ENCODE measurements at places on chromosomes 6 and 20. TPM values are rescaled to one million over a fixed set of nuclear protein-coding genes. Genes with fewer than 3 reads are reported as not detected.

Gene RSPH9
- polyA plus RNA-seq = 2.1 TPM

Gene MRPL2
- 38.4 TPM for polyA plus RNA-seq

Gene TMEM217
- polyA plus RNA-seq = 1.3 TPM

Gene HTR1E
- polyA plus RNA-seq = 0.73 TPM

Gene GCLC
- polyA plus RNA-seq = 24.7 TPM

Gene BCL2L1
- 73.3 TPM for polyA plus RNA-seq

Gene SLC22A7
- 0.56 TPM for polyA plus RNA-seq

Gene SRSF3
- polyA plus RNA-seq = 623 TPM

Gene SLC17A2
- 0.72 TPM for polyA plus RNA-seq

Gene ABHD16B
- polyA plus RNA-seq = not detected

Gene HEY2
- polyA plus RNA-seq = 8.0 TPM
